ENCODE measurements at places on chromosomes 7 and 10.

DNA sequence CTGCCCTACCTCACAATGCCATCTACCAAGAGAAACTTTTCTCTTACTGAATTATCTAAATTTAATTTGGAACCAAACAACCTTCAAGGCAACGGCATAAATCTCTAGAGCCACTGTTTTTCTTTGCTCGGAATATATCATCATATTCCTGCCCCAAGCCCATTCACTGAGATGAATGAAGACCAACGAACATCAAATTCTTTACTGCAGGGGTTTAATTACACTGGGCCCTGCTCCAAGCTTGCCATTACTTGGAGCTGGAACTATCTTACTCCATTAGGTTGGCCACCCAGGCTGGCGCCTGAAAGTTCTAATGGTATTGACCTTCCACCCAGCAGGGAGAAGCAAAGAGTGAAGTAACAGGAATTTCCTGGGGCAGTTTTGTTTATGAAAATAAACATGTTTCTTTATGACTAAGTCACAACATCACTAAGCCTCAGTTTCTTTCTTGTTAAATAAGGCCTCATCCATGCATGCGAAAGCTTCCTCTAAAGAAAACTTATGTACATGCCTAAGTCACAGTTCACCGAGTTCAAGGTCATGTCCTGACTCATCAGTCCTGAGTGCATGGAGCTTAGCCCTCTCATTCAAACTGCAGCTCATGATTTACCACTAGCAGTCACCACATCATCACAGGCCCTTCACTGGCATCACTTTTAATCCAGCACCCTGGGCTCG is 42.1 kb upstream of the ANAPC16 start:
- no peak for DNase-seq

- DNase-seq = no peak
Observed at GRCh38 chr7:139058943-139059342, 23.1 kb upstream of the ZC3HAV1L start.

GRCh38 chr10:100970076-100970913 is 991 bp downstream of the SEMA4G start:
- DNase-seq = no peak

DNA sequence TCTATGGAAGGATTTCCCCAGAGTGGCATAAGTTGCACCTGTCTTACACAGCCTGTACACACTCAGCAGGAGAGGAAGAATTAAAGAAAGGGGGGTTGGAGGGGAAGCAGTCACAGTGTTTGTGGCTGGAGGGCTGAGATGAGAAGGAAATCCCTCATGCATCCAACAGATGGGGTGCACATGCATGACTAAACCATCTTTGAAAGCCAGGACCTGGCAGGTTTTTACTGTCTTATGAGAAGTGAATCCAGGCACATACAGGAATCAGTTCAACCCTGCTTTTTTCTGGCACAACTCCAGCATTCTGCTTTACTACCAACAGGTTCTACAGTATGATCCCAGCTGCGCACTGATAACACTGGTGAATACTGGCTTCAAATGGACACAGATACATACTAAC is 107.7 kb downstream of the CACNA2D1 start:
- no peak for DNase-seq

- DNase-seq = no peak
Observed at GRCh38 chr10:114045136-114046086, 1.7 kb downstream of the ADRB1 start.

DNA sequence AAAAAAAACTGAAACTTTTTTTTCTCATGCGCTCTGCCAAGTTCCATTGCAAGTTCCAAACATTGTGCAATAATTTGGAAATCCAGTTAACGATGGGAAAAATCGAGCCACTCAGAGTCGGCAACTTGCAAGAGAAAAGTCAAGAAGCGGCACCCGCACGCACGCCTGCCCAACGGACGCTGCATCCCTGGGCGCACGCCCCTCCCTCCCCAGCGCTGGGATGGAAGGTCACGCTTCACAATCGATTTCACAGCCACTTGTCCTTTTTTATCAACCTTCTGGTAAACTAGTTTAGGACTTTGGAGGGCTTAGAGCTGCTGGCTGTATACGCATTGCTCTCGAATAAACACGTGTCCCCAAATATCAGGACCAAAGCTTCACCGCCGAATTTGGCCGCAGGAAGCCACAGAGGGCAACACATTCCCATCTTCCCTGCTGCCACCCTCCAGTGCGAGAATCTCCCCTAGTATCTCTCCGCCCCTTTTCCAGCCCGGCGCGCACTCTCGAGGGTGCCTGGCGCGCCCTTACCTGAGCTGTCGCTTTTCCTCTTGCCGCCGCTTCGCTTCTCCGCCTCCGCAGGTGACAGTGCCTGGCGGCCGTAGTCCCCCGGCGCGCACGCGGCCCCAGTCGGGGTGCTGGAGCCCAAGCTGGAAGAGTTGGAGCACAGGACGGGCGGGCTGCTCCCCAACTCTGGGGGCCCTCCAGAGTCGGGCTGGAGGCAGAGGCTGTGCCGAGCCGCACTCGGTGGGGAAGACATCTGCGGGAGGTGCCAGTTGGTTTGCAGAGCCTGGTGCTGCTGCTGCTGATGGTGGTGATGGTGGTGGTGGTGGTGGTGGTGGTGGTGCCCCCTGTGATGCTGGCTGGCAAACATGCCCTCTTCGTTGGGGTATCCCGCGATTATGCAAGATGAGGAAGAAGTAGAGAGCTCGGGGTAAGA is 857 bp downstream of the MEOX2 start:
- DNase-seq = no peak
